Psoas muscle (tissue), 8 donors: ENCODE measurements at places on chromosomes 12 and 14.
A peak's percentile ranks its signal among the peaks of the same experiment; 100 is the strongest.

- peak; percentile 82 for DNase-seq
Observed at GRCh38 chr12:49809381-49809905, 18.8 kb downstream of the NCKAP5L start.

GRCh38 chr14:25607192-25607591 lies 557.2 kb upstream of the STXBP6 start:
- DNase-seq, result no peak

- DNase-seq, result no peak
Observed at GRCh38 chr14:69354383-69355153, 43.5 kb downstream of the ERH start.

GRCh38 chr14:68981539-68981976 lies 2.5 kb upstream of the ACTN1 start:
- no peak for DNase-seq

DNA sequence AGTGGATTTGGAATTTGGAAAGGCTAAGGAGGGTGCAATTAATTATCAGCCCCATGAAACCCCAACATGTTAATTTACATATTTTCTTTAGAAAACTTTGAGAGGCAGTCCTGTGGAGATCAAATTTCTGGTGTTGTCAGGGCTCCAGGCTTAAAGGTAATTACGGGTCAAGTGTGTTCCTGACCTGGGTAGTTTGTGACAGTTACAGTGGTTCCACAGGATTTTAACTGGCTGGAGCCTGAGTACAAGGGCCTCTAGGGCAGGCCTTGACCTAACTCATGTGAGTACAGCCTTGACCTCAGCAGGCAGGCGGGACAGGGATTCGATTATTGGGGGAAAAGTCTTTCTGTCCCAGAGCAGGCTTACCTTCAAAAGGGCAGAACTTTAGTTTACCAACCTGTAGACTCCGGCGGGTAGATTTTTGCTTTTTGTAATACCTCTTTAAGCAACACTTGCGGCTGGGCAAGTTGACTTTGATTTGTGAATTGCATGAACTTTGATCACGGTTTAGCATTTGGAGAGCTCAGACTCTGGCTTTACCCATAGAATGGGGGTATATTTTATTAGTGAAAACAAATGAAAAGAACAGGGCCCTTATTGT lies 8.4 kb upstream of the PPTC7 start:
- no peak for DNase-seq
